ENCODE measurements at places on chromosomes 2 and 18. TPM values are rescaled to one million over a fixed set of nuclear protein-coding genes. Genes with fewer than 3 reads are reported as not detected.

The PARD6G gene
- total RNA-seq: 26.9 TPM

The ARHGAP25 gene
- total RNA-seq: 0.30 TPM

The PAX3 gene
- total RNA-seq: not detected

The LONRF2 gene
- 0.62 TPM for total RNA-seq

The CACNB4 gene
- 2.9 TPM for total RNA-seq

The POTEF gene
- 2.3 TPM for total RNA-seq

The ZNF396 gene
- 1.4 TPM for total RNA-seq

The DYTN gene
- total RNA-seq: not detected

The SULT1C4 gene
- total RNA-seq: 1.8 TPM

The DAW1 gene
- 0.75 TPM for total RNA-seq

The CDC42EP3 gene
- total RNA-seq: 102 TPM

DNA sequence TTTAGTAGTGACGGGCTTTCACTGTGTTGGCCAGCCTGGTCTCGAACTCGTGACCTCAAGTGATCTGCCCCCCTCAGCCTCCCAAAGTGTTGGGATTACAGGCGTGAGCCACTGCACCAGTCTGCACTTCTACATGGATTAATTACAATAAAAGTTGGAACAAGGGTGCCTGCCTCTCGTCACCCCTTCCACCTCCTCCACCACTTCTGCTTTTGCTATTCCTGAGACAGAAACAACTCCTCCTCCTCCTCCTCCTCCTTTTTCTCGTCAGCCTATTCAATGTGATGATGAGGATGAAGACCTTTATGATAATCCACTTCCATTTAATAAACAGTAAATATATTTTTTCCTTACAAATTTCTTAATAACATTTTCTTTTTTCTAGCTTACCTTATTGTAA, 35.2 kb downstream of the SRBD1 start:
- DNase-seq: no peak

GRCh38 chr2:223894968-223895367, 50.2 kb downstream of the WDFY1 start:
- DNase-seq: no peak

DNA sequence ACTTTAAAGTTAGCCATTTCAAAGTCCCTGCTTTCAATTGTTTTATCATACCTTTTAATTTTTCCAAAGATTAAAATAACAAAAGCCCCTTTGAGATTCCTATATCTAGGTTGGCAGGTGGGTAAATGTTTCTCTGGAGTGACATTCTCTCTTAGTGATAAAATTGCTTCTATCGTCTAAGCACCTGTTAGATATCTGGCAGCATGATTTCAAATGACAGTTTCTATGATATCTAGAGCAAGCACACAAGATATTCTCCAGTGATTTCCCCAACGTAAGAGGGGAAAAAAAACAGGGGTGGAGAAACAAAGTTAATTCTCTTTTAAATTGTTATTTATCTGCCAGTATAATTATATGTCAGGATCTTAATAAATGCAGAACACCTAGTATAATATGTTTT, 610.2 kb downstream of the DSC3 start:
- DNase-seq: no peak

GRCh38 chr18:63974991-63975390, 5.1 kb downstream of the SERPINB8 start:
- no peak for DNase-seq

- peak; percentile 39 for DNase-seq
Measured at GRCh38 chr2:176174824-176175708, 13.4 kb upstream of the HOXD1 start.

DNA sequence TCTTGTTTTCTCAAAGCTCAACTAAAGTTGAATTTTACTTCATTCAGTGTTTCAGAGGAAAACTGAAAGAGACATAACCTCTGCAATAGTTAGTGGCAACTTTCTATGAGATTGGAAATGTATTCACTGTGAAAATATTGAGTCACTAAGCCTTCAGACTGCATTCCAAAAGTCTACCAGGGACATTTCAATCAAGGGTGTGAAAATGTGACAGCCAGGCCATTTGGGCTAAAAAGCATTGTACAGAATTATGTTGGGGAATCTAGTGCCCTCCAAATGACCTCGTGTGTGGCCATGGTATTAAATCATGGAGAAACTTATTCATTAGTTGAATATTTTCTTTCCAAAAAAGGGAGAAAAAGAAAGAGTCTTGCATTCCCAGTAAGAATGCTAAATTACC, 251.9 kb downstream of the GRB14 start:
- DNase-seq: peak; percentile 75

- no peak for DNase-seq
Measured at GRCh38 chr2:198036029-198036879, 231.9 kb downstream of the PLCL1 start.

DNA sequence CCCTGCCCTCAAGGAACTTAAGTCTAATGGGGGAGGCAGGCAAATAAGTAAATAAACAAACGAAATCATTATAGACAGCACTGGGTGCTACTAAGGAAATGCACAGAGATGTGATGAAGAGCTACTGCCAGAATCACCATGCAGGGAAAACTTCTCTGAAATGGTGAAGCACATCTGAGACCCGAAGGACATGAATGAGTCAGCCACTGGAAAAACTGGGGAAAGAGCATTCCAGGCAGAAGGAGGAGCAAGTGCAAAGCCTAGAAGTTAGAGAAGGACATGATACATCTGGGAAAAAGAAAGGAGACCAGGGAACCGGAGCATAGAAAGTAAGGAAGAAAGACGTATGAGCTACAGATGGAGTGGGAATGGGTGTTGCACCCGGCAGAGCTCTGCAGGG, 56.8 kb downstream of the TGFA start:
- DNase-seq: no peak

DNA sequence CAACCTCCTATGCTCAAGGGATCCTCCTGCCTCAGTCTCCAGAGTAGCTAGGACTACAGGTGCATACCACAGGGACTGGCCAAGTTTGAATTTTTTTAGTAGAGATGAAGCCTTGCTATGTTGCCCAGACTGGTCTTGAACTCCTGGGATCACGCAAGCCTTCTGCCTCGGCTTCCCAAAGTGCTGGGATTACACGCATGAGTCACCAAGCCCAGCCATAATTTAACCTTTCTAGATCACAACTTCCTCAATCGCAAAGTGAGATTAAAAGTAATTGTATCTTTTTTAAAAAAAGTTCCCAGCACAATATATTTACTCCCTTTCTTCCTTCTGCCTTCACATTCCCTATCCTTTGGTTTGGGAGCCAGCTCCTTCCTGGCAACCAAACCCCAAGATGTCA, 5.8 kb upstream of the PPP1CB start:
- DNase-seq: no peak

DNA sequence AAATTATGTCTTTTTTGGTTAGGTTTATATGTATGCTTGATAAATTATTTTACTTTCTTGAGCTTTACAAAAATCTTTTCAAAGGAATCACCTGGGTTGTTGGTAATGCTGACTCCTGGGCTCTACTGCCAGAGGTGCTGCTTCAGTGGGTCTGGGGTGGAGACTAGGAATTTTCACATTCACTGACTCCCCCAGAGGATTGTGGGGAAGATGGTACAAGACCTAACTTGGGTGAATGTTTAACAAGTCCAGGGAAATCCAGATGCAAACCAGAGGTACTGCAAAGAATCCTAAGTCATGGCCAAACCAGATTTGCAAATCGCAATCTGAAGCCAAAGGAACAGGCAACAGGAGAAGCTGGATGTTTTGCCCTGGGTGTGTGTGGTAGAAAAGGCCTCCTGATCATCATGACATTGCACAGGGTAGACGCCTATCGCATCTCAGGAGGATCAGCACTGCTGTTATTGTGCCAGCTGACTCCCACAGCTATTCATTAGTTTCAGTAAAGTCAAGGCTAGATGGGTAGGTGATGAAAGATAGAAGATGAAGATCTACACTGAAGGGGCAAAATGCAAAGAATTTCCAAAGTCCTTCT, 185.2 kb downstream of the BARD1 start:
- DNase-seq: no peak

DNA sequence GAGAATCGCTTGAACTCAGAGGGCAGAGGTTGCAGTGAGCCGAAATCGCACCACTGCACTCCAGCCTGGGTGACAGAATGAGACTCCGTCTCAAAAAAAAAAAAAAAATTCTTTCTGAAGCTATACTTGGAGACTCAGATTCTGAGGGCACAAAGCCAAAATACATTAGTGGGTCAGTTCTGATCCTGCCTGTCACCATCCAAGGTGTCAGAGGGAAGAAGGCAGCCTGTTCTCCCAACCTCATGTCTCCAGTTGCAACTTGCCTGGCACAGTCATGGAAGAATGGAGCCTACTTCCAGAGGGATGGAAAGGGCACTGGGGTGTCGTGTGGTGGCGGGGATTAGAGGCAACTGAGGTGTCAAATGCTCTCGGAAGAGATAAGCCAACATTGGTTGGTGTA, 104.8 kb upstream of the GATA6 start:
- DNase-seq: no peak

DNA sequence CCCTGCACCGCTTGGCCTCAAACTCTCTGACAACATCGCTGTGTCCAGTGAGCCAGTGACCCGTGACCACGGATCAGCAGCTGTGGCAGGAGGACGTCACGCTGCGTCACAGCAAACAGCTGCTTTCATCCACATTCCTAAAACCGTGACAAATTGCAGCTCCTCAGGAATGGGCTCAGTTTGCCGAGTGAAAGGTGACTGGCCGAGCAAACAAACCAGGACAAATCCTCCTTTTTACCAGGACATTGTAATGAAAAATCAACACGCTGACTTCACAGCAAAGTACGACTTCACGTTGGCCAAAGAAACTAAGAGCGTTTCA, 57.6 kb downstream of the PXDN start:
- DNase-seq: peak; percentile 97

DNA sequence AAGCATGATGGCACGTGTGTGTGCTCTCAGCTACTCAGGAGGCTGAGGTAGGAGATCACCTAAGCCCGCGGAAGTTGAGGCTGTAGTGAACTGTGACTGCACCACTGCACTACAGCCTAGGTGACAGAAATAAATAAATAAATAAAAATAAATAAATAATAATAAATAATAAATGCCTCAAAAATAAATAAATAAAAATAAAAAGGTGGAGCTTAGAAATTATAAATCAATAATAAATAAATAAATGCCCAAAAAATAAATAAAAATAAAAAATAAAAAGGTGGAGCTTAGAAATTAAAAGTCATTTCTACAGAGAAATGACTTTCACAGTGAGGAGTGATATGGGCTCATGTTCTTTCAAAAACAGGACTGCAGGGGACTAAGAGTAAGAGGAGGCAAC, 6.0 kb upstream of the MALL start:
- DNase-seq: no peak

GRCh38 chr2:195003881-195004471, 653.0 kb upstream of the SLC39A10 start:
- DNase-seq: no peak

DNA sequence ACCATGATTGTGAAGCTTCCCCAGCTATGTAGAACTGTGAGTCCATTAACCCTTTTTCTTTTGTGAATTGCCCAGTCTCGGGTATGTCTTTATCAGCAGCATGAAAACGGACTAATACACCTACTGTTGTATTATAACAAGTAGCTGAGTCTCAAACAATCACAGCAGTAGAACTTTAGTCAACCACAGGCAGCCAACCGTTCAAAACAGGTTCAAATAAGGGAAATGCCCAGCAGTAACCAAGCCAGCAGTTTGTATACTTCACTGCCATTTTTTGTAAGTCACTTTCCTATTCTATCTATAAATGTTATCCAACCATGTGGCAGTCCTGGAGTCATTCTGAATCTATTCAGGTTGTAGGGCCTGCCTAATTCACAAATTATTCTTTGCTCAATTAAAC, 1560.6 kb upstream of the SLC39A10 start:
- no peak for DNase-seq

- no peak for DNase-seq
Measured at GRCh38 chr2:118243031-118243430, 154.8 kb downstream of the INSIG2 start.
